NCI-H146 (cell line): ENCODE measurements at places on chromosomes 12 and 14.
A peak's percentile ranks its signal among the peaks of the same experiment; 100 is the strongest.

- no peak for DNase-seq
Measured at GRCh38 chr12:116346222-116346621, 68.7 kb upstream of the MED13L start.

DNA sequence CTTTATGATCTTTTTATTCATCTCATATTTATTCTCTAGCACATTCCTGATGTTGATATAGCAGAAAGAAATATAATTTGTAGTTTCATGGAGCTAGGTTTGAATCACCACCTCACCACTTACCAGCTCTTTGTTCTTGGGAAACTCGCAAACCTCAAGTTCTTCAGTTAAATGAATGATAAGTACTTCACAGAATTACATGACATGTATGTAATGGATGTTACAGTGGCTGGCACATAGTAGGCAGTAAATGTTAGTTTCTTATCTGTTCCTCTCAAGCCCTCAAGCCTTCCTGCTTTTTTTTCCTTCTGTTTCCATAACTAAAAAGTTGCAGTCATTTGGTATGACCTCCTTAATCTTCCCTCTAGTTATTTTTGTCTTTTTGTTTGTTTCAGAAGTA lies 54.9 kb downstream of the SPATS2 start:
- no peak for DNase-seq

DNA sequence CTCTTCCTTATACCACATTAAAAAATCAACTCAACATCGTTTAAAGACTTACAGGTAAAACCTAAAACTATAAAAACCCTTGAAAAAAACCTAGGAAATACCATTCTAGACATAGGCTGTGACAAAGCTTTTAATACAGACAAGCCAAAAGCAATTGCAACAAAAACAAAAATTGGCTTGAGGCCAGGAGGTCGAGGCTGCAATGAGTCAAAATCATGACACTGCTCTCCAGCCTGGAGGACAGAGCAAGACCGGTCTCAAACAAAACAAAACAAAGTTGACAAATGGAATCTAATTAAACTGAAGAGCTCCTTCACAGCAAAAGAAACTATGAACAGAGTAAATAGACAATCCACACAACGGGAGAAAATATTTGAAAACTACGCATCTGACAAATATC lies 1057.8 kb downstream of the FSCB start:
- no peak for DNase-seq

DNA sequence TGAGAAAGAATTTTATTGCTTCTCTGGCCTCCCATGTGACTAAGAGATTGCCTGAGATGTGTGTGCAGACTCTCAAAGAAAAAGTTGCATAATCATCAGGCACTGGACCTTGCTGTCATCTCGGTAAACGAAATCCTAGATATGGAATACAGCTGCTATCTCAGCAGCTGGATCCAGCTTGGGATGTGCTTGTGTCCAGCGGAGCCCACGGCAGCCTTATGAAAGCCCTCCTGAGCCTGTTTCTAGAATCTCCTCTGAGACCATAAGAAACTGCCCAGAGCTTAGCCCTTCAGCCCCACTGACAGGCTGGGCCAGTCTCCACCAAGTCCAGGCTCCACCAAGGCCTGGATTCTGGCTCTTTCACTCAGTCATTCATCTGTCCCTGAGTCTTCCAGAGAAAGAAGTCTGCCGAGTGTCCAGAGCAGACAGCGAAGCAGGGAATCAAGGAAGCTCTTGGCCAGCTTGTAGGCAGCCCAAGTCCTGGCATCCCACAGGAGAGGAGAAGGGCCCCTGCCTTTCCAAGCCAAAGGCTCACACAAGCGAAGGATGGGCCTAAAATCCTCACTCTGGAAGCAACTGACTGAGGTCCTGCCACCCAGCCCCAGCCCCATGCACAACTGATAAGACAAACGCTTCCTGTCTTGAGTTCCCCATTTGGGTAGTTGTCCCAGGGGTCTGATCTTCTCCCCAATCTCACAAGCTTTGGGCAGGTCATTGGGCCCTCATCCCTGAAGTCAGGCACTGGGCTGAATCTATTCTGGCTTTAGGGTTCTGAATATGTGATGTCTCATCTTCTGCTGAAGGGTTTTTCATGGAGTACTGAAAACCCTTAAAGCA lies 97.8 kb downstream of the SEC23A start:
- DNase-seq: no peak

DNA sequence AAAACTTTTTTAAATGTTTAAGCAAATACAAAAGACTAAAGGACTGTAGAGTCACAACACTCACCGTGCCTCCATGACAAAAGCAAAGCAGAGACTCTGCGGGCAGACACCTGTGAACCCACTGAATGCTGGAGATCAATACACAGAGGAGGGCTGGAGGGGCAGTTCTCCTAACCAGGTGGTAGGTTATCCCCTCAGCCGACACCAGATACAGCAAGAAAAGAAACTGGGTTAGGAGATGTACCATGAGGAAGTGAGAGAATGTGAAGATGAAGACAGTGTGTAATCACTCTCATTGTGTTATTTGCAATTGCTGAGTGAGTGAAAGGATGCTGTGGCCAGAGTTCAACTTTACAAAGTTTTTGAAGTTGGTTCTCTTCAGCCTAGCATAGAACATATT lies 480.3 kb downstream of the BCL11B start:
- DNase-seq: no peak

GRCh38 chr12:121822393-121823100 lies 18.7 kb downstream of the SETD1B start:
- DNase-seq: no peak

GRCh38 chr12:93042684-93043083 lies 113.6 kb upstream of the EEA1 start:
- no peak for DNase-seq

- no peak for DNase-seq
Measured at GRCh38 chr12:68303850-68304249, 28.3 kb downstream of the MDM1 start.

DNA sequence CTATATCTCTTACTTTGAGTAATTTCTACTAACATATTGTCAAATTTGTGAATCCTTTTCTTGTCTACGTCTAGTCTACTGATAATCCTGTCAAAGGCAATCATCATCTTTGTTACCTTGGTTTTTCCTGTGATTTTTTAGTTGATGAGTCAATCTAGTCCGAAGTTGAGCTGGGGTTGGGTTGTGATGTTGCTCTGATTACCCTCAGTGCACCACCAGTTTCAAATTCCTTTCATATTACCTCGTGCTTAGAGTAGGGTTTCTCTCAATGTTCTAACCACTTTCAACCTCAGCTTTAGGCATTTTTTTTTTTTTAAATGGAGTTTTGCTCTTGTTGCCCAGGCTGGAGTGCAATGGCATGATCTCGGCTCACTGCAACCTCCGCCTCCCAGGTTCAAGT lies 186.8 kb downstream of the BTG1 start:
- DNase-seq: no peak

GRCh38 chr14:101410126-101410525 lies 151.2 kb upstream of the DIO3 start:
- no peak for DNase-seq

GRCh38 chr14:57974896-57975295 lies 109.0 kb upstream of the SLC35F4 start:
- DNase-seq: no peak

DNA sequence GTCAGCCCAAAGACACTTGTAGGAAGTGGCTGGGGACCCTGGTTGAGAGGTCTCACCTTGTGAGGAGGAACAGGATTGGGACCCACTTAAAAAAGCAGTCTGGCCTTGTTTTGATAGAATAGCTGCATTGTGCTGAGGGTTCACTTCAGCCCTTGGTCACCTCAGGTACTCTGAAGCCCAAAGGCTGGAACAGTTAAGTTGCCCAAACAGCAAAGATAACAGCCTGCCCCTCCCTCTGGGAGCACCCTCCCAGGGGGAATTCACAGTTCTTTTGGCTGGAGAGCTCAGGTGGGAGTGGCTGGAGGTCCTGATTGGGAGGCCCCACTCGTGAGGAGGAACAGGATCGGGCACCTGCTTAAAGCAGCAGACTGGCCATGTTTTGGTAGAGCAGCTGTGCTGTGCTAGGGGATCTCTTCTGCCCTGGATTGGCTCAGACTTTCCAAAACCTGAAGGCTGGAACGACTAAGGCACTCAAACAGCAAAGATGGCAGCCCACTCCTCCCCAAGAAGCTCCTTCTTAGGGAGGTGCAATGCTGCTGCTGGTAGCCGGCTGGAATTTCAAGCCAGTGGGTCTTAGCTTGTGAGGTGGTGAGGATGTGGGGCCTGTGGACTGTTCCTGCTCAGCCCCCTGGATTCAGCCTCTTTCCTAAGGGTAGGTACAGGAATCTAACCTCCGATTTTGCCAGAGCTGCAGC lies 143.8 kb upstream of the SLC38A2 start:
- no peak for DNase-seq

- DNase-seq: no peak
Measured at GRCh38 chr12:12786351-12786705, 869 bp downstream of the APOLD1 start.

DNA sequence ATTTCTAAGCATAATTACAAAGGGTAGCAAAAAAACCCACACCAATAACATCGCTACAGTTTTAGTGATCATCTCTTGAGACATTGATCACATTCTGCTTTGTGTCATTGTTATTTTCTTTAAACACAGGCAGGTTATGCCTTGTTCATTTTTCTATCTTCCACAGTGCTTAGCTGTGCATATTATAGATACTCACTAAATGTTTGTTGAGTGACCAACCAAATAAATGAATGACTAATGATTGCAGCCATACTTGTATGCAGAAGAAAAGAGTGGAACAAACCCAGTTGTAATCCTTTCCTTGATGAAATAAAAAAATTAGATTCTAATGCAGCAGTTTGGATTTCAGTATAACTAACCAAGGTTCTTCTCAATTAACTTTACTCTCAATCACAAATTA lies 81.0 kb upstream of the RASSF8 start:
- no peak for DNase-seq

GRCh38 chr14:20412876-20413743 lies at the start of gene TEP1:
TSS of gene TEP1 (minus strand) at chr14:20413501. CDS start at chr14:20408439, 5,062 bp downstream.
- peak; percentile 84 for DNase-seq

- DNase-seq: no peak
Measured at GRCh38 chr14:55450987-55451386, 10.6 kb upstream of the TBPL2 start.

DNA sequence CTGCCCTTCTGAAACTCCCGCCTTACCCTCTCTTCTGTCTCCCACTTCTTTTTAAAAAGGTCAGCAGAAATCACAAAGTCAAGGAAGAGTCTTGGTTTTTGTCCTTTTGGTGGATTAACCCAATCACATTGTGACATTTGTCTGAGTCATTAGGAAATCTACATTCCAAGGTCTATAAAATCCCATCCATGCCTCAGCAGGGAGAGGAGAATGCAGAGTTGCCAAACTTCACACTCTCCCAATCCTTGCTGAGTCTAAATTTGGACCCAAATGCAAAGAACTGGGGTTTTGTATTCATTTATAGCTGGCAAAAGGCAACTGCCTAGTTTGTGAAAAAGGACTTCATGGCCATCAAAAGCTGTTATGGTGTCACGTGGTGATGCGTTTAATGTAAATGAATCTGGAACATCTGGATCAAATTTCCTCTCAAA lies 67.9 kb downstream of the TMEM30B start:
- no peak for DNase-seq

DNA sequence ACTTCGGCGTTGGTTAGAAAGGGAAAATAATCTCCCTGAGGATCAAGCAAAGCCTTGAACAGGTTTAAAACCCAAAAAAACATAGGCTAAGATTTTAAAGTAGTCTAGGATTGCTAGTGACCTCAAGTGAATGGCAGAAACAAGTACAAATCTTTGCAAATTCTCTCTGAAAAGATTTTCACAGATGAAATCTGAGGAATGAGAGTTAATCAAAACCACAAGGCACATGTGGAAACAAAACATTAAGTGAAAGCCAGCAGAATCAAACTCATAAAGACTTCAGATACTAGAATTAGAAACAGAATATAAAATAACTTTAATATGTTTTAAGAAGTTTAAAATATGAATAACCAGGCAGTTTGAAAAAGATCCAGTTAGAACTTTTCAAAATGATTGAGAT lies 52.2 kb upstream of the CFL2 start:
- no peak for DNase-seq

- no peak for DNase-seq
Measured at GRCh38 chr12:19800884-19801283, 361.6 kb downstream of the AEBP2 start.

GRCh38 chr14:94890785-94891184 lies 120.9 kb upstream of the GSC start:
- no peak for DNase-seq

DNA sequence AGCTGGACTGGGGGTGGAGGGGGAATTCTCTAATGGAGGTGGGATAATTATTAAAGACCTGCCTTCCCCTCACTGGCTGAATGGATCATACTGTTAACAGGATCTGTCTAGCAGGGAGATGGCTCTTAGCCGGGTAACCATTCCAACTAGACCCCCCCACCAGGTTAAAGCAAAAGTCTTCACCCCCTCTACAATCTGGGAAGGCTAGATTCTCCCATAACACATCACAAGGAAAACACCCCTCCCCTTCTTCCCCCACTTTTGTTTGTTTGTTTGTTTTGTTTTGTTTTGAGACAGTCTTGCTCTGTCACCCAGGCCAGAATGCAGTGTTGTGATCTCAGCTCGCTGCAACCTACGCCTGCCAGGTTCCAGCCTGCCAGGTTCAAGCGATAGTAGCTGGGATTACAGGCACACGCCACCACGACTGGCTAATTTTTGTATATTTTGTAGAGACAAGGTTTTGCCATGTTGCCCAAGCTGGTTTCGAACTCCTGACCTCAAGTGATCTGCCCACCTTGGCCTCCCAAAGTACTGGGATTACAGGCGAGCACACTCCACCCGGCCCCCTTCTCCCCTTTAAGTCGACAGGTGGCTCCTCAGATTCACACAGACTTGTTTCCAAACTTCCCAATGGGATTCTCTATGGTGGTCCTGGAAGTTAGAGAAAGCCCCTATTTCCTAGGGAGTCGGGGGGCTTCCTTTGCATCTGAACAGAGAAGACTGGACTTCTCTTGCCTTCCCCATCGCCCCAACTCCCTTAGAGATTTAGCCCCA lies 3.5 kb upstream of the BAZ2A start:
- no peak for DNase-seq

DNA sequence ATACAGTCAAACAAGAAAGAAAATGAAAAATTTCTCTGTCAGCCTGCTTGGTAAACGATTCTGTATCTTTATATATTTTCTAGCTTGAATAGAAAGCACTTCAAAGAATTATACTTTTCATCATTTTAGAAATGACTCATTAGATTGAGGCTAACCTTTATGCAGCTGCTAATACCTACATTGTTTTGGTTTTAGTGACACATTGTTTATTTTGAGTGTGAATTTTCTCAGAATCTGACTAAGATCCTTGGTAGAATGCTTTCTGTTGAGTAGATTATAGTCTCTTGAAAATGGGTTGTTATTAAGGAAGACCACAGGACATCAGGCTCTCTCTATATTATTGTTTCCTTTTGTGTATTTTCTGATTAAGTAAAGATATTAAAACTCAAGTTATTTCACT lies at the start of gene PMCH:
Gene PMCH (minus strand): TSS at position 45 of the 400 bp plus-strand sequence. CDS start 63 bp downstream, outside the sequence.
- no peak for DNase-seq
